ENCODE measurements at places on chromosomes 5 and 9. TPM values are rescaled to one million over a fixed set of nuclear protein-coding genes. Genes with fewer than 3 reads are reported as not detected.

MCTP1 gene
- total RNA-seq: under 0.01 TPM

CD14 gene
- 0.33 TPM for total RNA-seq

MAP1B gene
- total RNA-seq: 186 TPM

OGN gene
- total RNA-seq: not detected

ST8SIA4 gene
- 7.5 TPM for total RNA-seq

HACD4 gene
- total RNA-seq: 25.9 TPM

CARD9 gene
- 4.7 TPM for total RNA-seq

ENTPD8 gene
- total RNA-seq: not detected

FUBP3 gene
- 34.5 TPM for total RNA-seq

IFNA6 gene
- not detected for total RNA-seq

IFNA16 gene
- total RNA-seq: not detected

IDNK gene
- total RNA-seq: 2.9 TPM

RNF180 gene
- total RNA-seq: 1.2 TPM
